CD4-positive, alpha-beta T cell treated with Interleukin-17A for 1 hour (primary cell): ENCODE measurements at places on chromosomes 7 and 10.

- no peak for DNase-seq
Observed at GRCh38 chr7:38795593-38795992, 113.4 kb downstream of the VPS41 start.

- peak; percentile 4 for DNase-seq
Observed at GRCh38 chr10:48506147-48506917, 98.5 kb downstream of the ARHGAP22 start.

GRCh38 chr7:122983261-122983660 is 12.2 kb downstream of the TAS2R16 start:
- DNase-seq, result no peak

DNA sequence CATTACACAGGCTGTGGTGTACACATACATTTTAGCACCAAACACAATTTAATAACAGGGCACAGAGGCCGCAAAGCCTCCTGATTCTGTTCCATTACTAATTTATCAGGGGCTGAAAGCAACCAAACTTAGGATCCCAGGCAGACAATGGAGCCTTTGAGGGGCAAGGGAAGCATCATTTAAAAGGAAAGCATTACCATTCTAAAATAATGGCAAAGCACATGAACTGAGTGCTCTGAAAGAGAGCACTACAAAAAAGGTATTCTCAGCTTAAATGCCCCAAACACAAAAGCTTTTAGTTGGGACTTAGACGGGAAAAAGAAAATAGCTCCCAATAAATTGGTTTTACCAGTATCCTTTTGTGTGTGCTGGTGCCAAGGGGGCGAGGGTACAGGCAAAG is 282.0 kb upstream of the ETV1 start:
- no peak for DNase-seq

GRCh38 chr7:50362712-50363282 is 58.3 kb downstream of the IKZF1 start:
- peak; percentile 81 for DNase-seq

- DNase-seq, result no peak
Observed at GRCh38 chr7:28434510-28434909, 22.2 kb downstream of the CREB5 start.

DNA sequence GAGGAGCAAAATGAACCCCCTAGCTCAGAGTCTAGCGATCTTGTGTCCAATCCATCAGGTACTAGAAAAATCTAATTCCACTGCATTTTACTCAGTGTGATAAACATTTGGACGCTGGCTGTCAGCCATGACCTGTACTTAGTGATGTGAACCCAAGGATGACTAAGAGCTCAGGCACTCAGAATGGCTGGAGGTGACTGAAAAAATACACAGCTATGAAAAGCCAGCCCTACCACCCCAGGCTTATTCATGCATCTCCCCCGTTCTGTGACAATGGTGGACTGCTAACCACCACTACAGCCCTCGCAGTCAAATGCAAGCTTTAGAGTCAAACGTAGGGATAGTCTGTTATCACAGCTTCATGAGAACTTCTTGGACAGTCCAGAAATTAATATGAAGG is 14.9 kb downstream of the AFAP1L2 start:
- DNase-seq, result no peak

- DNase-seq, result peak; percentile 61
Observed at GRCh38 chr10:77173615-77174461, 463.8 kb downstream of the KCNMA1 start.

DNA sequence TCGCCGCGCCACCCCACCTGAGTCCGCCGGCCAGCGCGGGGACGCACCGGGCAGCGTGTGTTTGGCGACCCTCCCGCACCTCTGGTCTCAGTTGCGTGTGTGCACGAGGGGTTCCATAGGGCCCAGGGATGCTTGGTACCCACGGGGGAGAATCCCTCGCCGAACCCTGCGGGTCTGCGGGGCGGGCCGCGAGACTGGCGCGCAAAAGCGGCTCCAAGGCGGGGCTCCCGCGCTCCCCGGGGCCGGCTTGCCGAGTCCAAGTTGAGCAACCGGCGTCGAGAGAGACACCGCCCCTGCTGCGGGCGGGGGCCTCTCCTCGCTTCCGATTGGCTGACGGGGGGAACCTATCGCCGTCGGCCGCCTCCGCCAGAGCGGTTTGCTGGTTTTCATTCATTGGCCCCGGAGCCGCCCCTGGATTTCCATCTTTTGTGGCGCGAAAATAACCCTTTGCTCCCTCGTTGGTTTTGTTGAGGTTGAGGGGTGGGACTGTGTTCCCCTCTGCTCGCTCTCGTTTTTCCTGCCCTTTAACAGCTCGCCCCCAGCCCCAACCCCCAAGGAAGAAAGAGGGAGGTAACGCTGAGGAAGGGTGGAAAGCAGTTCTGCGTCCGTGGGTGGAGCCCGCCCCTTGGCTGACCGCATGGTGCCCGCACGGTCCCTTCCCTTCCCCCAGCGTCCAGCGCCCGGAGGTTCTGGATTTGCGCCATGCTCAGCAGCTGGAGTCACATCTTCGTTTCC is 4.0 kb upstream of the IGF2BP3 start:
- peak; percentile 55 for DNase-seq

GRCh38 chr10:127398140-127398970 is 150.8 kb upstream of the NPS start:
- no peak for DNase-seq

DNA sequence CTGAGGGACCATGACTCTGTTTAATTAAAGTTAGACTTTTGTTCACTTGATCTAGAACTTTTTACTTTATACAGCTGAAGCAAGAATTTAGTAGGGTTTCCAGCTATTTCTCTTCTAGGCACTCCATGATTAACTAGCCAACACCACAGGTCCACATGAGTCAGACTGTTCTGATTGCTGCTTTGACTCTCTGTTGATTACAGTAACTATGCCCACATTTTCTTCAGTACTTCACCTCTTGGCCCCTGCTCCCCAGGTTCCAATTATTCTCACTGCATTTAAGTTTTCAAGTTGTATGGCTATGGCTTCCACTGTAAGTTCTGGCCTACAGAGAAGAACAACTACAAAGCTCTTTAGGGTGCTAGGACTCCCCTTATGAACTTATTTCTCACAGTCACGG is 737.2 kb upstream of the IGFBP3 start:
- no peak for DNase-seq

DNA sequence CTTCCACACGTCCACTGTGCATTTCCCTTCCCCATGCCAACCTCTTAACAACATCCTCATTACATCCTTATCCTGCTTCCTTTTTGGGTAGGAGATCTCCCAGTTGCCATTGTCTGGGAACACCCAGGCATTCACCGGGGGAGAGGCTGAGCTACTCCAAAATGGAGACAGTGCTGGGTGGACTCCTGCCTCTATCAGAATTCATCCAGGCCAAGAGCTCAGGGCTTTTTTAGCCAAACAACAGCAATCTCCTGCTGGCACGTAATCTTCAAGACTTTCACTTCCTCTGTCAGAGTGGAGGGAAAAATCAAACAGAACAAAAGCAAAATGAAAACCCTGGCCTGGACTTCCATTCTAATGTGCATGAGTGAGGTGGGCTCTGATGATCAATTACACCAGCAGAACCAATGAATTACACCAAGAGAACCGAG is 245.0 kb downstream of the PRPF18 start:
- DNase-seq, result no peak

- no peak for DNase-seq
Observed at GRCh38 chr10:49750546-49750945, 11.6 kb downstream of the OGDHL start.

- DNase-seq, result no peak
Observed at GRCh38 chr10:122462533-122463465, 1.4 kb downstream of the HTRA1 start.

DNA sequence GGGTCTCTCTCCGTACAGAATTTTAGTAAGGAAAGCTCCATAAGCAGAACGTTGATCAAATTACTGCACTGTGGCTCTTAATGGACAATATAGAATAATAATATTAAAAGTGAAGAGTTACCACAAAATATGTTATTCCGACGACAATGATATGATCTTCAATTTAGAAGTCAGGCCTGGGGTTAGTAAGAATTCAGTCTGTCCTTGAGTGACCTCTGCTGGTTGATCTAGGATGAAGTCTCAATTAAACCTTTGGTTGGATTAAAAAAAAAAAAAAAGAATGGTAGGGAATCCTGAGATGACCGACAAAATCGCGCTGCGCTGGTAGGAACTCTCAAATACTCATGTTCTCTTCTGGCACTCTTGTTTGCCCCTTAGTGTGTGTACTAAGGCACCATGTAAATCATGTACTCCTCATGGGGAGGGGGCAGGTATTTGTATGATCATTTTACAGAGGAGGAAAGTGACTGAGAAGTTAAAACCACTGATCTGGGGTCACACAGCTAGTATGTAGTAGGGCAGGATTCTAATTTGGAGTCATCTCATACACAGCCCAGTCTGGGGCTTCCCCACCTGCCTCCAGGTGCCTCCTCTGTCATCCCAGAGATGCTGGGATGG is 161.3 kb upstream of the NPVF start:
- peak; percentile 34 for DNase-seq

DNA sequence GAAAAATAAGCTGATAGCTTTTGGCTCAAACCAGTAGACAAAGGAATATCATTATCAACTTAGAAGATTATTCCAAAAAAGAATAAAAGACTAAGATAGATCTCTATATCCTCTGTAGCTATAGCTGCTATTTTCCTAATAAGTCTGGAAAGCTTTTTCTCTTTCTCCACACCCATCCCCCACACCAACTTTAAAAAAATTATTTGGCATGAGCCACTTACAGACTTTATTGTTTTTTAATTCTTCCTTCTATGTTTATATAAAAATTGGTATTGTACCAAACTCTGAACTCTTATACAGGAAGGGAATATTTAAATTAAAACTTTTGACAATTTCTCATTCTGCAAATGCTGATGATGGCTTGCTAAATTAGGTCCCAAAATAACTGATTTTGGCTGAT is 142.7 kb downstream of the RNF133 start:
- no peak for DNase-seq

GRCh38 chr10:6990891-6991290 is 410.8 kb upstream of the PRKCQ start:
- DNase-seq, result no peak

DNA sequence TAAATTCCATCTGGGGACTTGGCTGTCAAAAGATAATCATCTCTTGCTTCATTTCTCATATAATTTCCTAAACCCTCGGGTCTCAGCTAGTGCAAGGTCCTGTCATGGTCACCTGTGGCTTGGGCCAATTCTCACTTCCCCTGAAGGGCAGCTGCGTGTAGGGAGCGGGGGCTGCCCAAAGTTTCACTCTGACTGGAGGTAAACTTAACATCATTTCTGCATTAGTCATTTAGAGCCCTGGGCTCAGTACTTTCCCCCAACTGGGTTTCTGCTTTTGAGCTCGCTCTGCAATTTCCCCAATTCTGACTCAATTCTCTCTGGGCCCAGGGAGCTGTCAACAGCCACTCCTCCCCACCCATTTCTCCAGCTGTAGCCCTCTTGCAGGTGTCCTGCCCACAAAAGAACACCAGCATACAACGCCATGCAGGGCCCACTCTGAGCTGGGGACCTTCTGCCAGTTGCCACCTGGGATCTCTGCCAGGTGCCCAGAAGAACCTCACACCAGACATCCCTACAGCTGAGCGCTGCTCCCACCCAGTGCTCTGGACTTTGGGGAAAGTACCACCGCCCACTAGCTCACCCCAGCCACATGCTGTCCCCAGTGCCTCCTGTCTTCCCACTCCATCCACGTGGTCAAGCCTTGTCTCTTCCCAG is 37.9 kb downstream of the VOPP1 start:
- peak; percentile 63 for DNase-seq
